ENCODE measurements at places on chromosomes 4 and X. TPM values are rescaled to one million over a fixed set of nuclear protein-coding genes. Genes with fewer than 3 reads are reported as not detected.

The UGT2B15 gene
- not detected for total RNA-seq

The FANCB gene
- total RNA-seq, result 4.1 TPM

The CXCL1 gene
- 147 TPM for total RNA-seq

The ASMTL gene
- 29.4 TPM for total RNA-seq

The PWWP3B gene
- not detected for total RNA-seq

The DSPP gene
- total RNA-seq, result not detected

The SATL1 gene
- not detected for total RNA-seq

The ODAM gene
- not detected for total RNA-seq

The NPY2R gene
- not detected for total RNA-seq

The FHDC1 gene
- total RNA-seq, result 0.10 TPM

The XK gene
- under 0.01 TPM for total RNA-seq

The EGF gene
- total RNA-seq, result not detected

The SPANXN4 gene
- total RNA-seq, result not detected

The CFAP99 gene
- not detected for total RNA-seq

The MAGEE2 gene
- not detected for total RNA-seq

The SPANXB1 gene
- not detected for total RNA-seq

The LANCL3 gene
- 3.5 TPM for total RNA-seq

The PTPN13 gene
- 0.27 TPM for total RNA-seq

The RHOXF2B gene
- total RNA-seq, result not detected

The SEPTIN6 gene
- total RNA-seq, result 13.8 TPM

The TMEM255A gene
- total RNA-seq, result not detected

The RPA4 gene
- 0.49 TPM for total RNA-seq

The CNKSR2 gene
- total RNA-seq, result not detected

The ELOVL6 gene
- total RNA-seq, result 5.7 TPM

The CDK16 gene
- total RNA-seq, result 122 TPM

The GAGE12J gene
- total RNA-seq, result not detected

The SOD3 gene
- total RNA-seq, result 0.07 TPM

The G3BP2 gene
- total RNA-seq, result 136 TPM

The ENAM gene
- total RNA-seq, result not detected

The WWC2 gene
- total RNA-seq, result 23.5 TPM

The DBET gene
- not detected for total RNA-seq

The TGIF2LX gene
- total RNA-seq, result not detected

The LRCH2 gene
- total RNA-seq, result 3.3 TPM

The PASD1 gene
- total RNA-seq, result not detected

All from mammary microvascular endothelial cell (primary cell).